Left ventricle myocardium superior (tissue), 1 donor: ENCODE measurements at places on chromosomes 5 and 9. TPM values are rescaled to one million over a fixed set of nuclear protein-coding genes. Genes with fewer than 3 reads are reported as not detected.

Gene ARHGEF37
- 32.8 TPM for total RNA-seq

Gene DNAJA1
- 90.9 TPM for total RNA-seq

Gene FBN2
- total RNA-seq: 10.0 TPM

Gene PRLR
- 0.40 TPM for total RNA-seq

Gene IL33
- total RNA-seq: 16.8 TPM

Gene ABLIM3
- total RNA-seq: 130 TPM

Gene TMEM174
- total RNA-seq: not detected

Gene AGXT2
- total RNA-seq: not detected

Gene PCDHAC2
- total RNA-seq: 0.10 TPM
